ENCODE measurements at places on chromosomes 6 and 20.

DNA sequence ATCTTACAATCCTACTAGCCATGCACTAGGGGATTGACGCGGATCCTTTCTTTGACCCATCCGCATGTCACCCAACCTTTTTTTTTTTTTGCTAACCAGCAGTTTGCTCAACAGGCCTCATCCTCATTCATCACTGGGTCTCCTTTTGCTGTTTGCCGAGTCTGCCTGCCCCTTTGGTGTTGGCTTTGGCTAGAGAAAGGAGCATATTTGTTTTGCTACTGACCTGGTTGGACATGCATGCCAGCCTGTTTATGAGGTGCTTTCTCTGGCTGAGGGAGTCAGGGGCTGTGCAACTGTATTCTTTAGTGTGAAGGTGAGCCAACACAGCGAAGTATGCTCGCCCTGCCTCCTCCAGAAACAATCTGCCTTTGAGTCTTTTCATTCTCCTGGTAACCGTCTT, 40.2 kb downstream of the E2F3 start:
- DNase-seq: peak; percentile 52

- peak; percentile 77 for DNase-seq
These were observed 20.0 kb upstream of the NFATC2 start for GRCh38 chr20:51562332-51563173.

DNA sequence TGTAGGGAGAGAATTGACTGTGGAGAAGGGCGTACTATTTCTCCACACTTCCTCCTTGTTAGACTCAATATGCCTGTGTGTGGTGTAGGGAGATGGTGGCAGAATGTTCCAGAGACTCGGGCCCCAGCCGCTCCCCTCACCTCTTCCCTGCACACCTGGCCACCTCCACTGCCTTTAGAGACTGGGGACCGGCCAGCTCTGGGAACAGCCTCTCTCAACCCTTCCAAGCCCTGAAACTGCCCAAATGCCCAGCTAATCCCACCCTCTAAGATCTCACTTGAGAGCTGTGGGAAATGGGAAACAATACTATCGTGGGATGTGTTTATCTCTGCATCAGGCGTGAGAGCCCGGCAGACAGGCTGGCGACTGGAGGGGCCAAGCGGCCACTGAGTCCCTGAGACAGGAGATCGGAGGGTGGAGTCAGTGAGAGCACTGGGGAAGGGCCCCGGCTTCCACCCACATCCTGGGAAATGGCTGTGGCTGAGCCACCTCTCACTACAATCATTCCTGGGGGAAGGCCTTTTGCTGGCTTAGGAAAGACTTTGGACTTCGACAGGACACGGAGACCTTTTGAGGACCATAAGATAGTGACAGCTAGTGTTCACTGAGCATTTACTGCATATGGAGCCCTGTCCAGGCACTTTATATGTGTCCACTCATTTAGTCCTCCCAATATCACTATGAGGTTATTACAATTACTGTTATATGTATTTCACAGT, 31.0 kb upstream of the MRPS18A start:
- no peak for DNase-seq

GRCh38 chr6:130647246-130647645, 180.0 kb upstream of the SMLR1 start:
- no peak for DNase-seq

- no peak for DNase-seq
These were observed 57.5 kb upstream of the ADGRF5 start for GRCh38 chr6:46979206-46979605.

- no peak for DNase-seq
These were observed 236.3 kb downstream of the BCAS1 start for GRCh38 chr20:53834062-53834442.

DNA sequence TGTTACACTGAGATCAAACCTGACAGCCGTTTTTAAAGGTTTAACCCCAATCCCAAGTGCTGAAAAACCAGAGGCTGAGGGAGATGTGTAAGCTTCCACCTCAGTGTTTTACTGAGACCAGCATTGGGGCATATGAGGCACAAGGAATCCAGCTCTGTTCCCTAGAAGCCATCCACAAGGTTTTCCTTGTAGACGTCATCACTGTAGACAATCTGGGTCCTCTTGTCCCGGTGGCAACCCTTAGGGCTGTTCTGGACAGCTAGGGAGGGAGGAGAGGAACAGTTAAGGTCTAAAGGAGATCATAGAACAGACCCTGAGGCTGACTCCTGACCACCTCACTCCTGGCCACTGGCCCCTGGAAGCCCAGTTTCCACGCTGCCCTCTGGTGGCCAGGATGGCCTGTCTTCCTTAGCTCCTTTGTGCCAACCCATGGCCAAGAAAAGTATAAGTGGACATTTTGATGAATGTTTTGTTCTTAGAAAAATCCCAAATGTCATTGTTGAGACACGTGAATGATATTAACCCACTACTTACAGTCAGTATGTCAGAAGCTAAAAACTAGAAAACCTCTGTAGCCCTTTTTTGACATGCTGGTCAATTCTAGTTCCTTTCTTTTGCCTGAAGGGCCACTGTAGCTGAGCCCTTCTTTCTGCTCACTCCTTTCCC, 6.4 kb downstream of the CFB start:
- peak; percentile 30 for DNase-seq

- no peak for DNase-seq
These were observed 6.7 kb downstream of the PPP1R16B start for GRCh38 chr20:38812182-38812581.

GRCh38 chr6:139591075-139591865, 216.8 kb upstream of the CITED2 start:
- DNase-seq: no peak

DNA sequence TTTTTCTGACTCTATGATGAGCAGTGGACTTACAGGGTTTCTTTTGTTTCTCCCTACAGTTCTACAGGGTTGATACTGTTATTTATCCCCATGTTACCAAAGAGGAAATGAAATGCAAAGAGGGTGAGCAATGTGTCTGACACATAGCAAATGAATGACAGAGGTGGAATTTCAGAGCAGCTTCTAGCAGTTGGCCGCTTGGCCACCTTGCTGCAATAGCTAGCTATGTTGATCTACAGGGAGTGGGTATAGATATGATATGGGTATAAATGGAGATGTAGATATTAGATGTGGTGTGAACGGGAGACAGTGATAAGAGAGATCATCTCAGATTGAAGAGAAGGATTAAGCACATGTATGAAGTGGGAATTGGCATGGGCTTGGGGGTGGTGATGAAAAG, 10.9 kb upstream of the SLC22A3 start:
- no peak for DNase-seq

DNA sequence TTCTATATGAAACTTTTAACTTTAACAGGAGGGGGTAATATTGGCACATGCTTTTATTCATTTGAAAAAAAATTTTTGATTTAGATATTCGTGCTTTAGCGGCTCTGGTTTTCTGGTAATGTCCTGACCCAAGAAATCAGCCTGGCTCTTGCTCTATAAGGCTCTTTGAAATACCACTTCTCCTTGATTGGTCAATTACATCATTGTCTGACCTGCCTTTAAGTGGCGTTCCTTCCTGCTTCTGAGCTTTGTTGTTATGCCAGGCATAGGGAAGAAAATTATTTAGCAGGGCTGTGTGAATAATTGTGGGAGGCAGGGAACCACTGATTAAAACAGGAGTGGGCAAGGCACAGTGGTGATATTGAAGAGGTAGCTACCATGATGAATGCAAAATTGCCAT, 3.9 kb downstream of the RNF144B start:
- no peak for DNase-seq

DNA sequence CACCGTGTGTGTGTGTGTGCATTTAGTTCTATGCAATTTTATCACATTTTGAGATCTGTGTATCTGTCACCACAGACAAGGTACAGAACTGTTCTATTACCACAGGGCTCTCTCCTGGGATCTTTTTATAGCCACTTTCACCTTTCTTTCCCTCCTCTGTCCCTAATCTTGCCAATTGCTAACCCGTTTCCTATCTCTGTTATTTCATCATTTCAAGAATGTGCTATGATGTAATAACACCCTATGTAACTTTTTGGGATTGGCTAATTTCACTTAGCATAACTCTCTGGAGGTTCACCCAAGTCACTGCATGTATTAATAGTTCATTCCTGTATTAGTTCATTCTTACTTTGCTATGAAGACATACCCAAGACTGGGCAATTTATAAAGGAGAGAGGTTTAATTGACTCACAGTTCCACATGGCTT, 657.7 kb downstream of the QKI start:
- DNase-seq: no peak

- no peak for DNase-seq
These were observed 734 bp downstream of the TPBG start for GRCh38 chr6:82364087-82365015.

- no peak for DNase-seq
These were observed at the start of gene NFYA for GRCh38 chr6:41072836-41073202. NFYA (plus strand) TSS chr6:41072974; CDS start chr6:41079090, 6,116 bp downstream.

DNA sequence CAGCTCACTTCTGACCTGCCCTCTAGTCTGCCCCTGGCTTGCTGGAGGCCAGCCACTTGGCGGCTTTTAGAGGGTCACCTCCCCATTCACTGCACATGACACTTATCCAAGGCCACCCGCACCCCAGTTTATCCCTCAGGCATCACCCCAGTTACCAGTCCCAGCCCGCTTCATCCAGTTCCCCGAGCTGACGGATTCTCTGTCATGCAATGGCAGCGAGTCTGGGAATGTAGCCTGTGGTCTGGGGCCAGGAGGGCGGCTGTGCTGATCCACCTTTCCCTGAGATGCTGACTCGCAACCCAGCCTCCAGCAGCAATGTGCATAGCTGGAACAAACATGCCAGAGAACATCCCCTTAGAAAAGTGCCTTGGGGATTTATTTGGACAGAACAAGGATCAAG, 25.8 kb downstream of the SYNDIG1 start:
- no peak for DNase-seq

GRCh38 chr6:110826236-110827129, 11.2 kb upstream of the CDK19 start:
- no peak for DNase-seq

- peak; percentile 38 for DNase-seq
These were observed 45.8 kb downstream of the AHI1 start for GRCh38 chr6:135451617-135452190.

- no peak for DNase-seq
These were observed 115.4 kb downstream of the INSM1 start for GRCh38 chr20:20483328-20483727.

GRCh38 chr20:63612276-63612931, 14.5 kb downstream of the GMEB2 start:
- no peak for DNase-seq

GRCh38 chr6:39830444-39830843, 38.3 kb downstream of the DAAM2 start:
- DNase-seq: no peak

GRCh38 chr6:105875974-105876640, 210.0 kb upstream of the PRDM1 start:
- no peak for DNase-seq

GRCh38 chr6:43639984-43640800, 4.6 kb downstream of the MAD2L1BP start:
- DNase-seq: no peak

DNA sequence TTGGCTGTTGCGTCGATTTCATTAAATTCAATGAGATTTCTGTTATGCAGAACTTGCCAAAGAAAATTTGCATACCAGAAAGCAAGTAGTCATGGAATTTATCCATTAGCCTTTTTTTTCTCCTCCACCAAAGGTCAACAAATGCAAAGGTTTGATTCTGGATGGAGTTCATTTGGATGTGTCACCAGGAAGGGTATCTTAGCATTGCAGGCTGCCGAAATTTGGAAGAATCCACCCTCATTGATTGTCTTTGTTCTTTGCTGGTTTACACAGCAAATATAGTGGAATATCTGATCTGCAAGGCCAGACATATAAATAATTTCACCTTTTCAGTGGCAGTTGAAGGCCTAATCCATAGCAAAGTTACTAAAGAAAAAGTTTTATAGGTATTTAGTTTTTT, 229.4 kb upstream of the SLC35B3 start:
- DNase-seq: no peak

GRCh38 chr20:46592580-46593362, 42.3 kb upstream of the OCSTAMP start:
- DNase-seq: no peak

- DNase-seq: no peak
These were observed 429 bp downstream of the AMD1 start for GRCh38 chr6:110874880-110875547.

GRCh38 chr20:15902493-15902892, 670.8 kb downstream of the KIF16B start:
- no peak for DNase-seq

- no peak for DNase-seq
These were observed 9.9 kb downstream of the STX16 start for GRCh38 chr20:58660855-58661597.

DNA sequence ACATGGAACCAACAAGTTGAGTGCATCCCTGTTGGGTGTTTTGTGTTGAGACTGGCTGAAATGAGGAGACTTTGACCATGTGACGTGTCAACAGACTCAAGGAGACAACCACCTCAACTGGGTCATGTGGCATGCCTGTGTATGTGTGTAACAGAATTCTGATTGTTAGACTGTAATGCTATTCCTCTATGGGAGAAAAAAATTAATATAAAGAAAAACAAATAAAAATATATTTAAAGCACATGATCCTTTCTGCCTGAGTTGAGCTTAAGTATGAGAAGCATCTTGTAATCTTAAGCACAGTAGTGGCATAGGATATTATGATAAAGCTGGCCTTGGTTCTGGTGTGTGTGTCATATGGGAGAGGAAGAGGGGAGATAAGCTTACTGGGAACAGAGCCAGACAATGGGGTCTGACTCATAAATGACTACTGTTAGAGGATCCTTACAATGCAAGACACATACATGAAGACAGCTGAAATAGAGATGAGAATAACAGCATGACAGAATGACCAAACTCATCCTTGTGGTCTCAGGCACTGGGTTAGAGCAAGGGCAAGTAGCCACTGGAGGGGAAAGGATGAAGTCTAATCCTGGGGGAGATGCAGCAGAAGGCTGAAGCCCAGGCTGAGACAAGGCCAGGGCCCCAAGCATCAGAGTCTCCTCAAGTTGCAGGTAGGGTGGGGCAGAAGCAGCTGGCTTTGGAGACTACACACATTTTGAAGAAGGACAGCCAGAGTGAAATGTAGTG, 9.2 kb downstream of the TP53INP2 start:
- no peak for DNase-seq

GRCh38 chr20:39109933-39110818, 148.0 kb downstream of the DHX35 start:
- no peak for DNase-seq

Measured in renal cortex interstitium (tissue), 15 donors.